ENCODE measurements at places on chromosomes 7 and 10. TPM values are rescaled to one million over a fixed set of nuclear protein-coding genes. Genes with fewer than 3 reads are reported as not detected.

GRCh38 chr7:42208572-42208971, 28.4 kb downstream of the GLI3 start:
- no peak for DNase-seq
- H3K4me1 ChIP-seq, result no peaks in the 10 kb centered on the region
- peaks cover 2% of the 10 kb centered on the region for H3K36me3 ChIP-seq
- H3K27me3 ChIP-seq, result no peaks in the 10 kb centered on the region
- H3K27ac ChIP-seq, result no peak overlapping the region
- H3K4me3 ChIP-seq, result no peak overlapping the region

- H3K27ac ChIP-seq, result no peak overlapping the region
- no peak for DNase-seq
- no peak overlapping the region for H3K4me3 ChIP-seq
- H3K4me1 ChIP-seq, result peaks cover 12% of the 10 kb centered on the region
These were observed 2.1 kb downstream of the MACC1 start for GRCh38 chr7:20214921-20215669.

GRCh38 chr10:131563411-131563810, 251.9 kb upstream of the TCERG1L start:
- DNase-seq, result no peak
- H3K27ac ChIP-seq, result no peak overlapping the region
- H3K4me3 ChIP-seq, result no peak overlapping the region
- no peaks in the 10 kb centered on the region for H3K4me1 ChIP-seq
- H3K27me3 ChIP-seq, result no peaks in the 10 kb centered on the region

DNA sequence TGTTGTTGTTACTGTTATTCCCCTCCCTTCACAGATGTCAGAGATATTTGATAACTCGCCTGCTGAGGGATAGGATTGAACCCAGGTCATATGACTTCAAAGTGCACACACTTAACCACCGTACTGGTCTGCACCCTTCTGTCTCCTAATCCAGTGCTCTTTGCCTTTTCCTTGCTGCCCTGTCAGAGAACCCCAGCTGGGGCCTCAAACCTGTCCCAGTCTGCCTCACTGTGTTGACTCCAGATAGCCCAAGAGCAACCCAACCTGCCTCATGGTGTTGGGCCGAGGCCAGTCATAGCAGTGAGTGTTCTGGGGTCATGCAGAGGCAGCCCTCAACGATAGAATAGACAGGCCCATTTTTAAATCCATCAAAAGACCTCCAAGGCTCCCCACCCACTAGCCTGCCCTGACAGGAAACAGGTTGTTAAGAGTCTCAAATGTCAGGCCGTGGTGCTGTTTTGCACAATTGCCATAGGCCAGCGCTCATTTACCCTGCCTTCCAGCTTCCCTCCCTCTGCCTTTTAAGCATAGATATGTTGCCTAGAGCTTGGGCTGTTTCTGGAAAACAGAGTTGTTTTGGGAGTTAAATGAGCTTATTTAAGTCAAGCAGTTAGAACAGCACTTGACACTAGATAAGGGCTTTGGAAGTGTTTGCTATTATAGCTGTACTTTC, 37.0 kb upstream of the PDCD4 start:
- no peaks in the 10 kb centered on the region for H3K36me3 ChIP-seq
- H3K27ac ChIP-seq, result no peak overlapping the region
- H3K4me3 ChIP-seq, result no peak overlapping the region
- DNase-seq, result no peak

The NAT16 gene
- total RNA-seq, result not detected

The GAD2 gene
- total RNA-seq, result not detected

Data from IMR-90 (cell line).